Activated T-helper 1 cell treated with anti-CD3 and anti-CD28 coated beads, Interleukin-12 subunit alpha, Interleukin-12 subunit beta, Interleukin-2, Interleukin-4 antibody, amounts not matched to agents 30 ng/mL and 10 ng/mL and 1 ng/mL, durations not matched to agents 14 hours and 24 hours and 36 hours (primary cell): ENCODE measurements at places on chromosomes 12 and 14.

GRCh38 chr14:24954037-24954699 is 95.8 kb downstream of the STXBP6 start:
- H3K27me3 ChIP-seq, result peaks cover 1% of the 10 kb centered on the region
- H3K27ac ChIP-seq, result no peak overlapping the region
- no peaks in the 10 kb centered on the region for H3K4me1 ChIP-seq
- no peak for DNase-seq
- no peak overlapping the region for H3K4me3 ChIP-seq

DNA sequence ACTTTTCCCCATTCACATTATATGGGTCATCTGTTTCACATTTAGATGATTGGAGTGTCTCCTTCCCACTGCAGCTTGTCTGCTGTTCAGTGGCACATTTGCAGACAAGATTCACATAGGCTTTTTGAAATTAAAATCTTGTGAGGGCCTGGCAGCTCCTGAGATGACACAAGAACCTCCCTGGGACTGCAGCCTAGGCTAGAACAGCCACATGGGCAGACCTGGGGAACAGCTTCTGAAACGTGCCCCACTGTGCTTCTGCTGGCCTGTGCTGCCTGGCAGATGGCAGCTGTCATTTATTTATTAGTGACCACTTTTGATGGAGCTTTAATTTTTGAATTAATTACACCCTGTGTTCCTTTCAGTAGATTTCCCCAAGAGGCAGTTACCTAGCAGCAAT is 137.4 kb downstream of the GRIP1 start:
- DNase-seq, result no peak
- H3K27ac ChIP-seq, result no peak overlapping the region
- H3K4me3 ChIP-seq, result no peak overlapping the region
- H3K27me3 ChIP-seq, result no peaks in the 10 kb centered on the region
- H3K36me3 ChIP-seq, result no peaks in the 10 kb centered on the region

DNA sequence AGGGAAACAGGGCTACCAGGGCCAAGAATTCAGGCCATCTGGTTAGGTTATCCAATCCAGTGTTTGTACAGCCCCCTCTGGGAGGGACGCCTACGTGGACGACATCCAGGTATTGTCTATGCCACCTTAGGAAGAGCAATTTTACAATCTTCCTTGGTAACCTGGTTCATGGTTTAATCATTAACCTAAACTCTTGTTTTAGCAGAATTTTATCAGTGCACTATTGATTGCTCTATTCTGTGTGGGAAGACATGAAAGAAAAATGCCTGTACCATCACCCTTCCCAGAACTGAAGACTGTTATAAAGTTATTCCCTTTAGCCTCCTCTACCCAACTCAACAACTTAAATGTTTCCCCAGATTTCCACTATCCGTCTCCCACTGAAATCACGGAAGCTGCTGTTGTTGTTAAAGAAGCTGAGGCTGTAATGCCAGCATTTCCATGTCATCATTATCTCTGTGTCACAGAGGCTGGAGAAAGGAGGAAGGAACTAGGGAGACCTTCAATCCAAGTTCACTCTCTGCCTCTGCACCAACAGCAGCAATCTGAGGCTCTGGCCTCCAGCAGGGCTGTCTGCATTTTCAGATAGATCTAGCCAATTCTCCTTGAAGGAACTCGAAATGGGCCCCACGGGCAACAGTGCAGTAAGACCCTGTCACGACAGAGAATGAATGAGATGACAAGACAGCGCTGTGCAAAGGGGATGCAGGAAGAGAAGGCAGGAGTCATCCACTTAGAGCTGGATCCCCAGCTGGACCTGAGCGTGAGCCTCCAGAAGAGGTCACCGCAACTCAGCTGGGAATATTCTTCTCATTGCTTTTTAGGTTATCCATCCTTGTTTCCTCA is 183.4 kb upstream of the GZMB start:
- no peak overlapping the region for H3K27ac ChIP-seq
- no peak for DNase-seq
- no peaks in the 10 kb centered on the region for H3K4me1 ChIP-seq
- H3K4me3 ChIP-seq, result no peak overlapping the region
- no peaks in the 10 kb centered on the region for H3K36me3 ChIP-seq

- H3K4me3 ChIP-seq, result no peak overlapping the region
- no peak overlapping the region for H3K27ac ChIP-seq
- peak; percentile 7 for DNase-seq
- H3K36me3 ChIP-seq, result no peaks in the 10 kb centered on the region
- peaks cover 10% of the 10 kb centered on the region for H3K4me1 ChIP-seq
These were observed 6.7 kb upstream of the TESC start for GRCh38 chr12:117105902-117106301.

GRCh38 chr12:32535288-32535999 is 136.1 kb downstream of the FGD4 start:
- H3K27me3 ChIP-seq, result peaks cover 28% of the 10 kb centered on the region
- no peak overlapping the region for H3K4me3 ChIP-seq
- H3K36me3 ChIP-seq, result no peaks in the 10 kb centered on the region
- H3K4me1 ChIP-seq, result peaks cover 13% of the 10 kb centered on the region

DNA sequence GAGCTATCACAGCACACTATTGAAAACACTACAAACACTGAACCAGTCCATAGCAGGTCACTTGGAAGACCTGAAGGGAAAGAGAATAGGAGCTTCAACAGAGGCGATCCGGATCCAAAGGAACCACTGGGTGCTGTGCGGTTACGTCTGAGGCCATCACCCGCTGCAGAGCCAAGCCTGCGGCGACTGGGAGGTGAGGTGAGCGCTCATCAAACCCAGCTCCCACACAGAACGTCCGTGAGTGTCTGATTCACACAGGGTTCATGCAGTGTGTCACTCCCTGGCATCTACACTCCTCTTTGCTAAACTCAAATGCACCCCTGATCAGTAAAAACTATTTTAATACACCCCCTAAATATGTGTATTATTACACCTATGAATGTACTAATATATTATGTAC is 64.1 kb downstream of the TMEM132D start:
- no peaks in the 10 kb centered on the region for H3K27me3 ChIP-seq
- no peak for DNase-seq
- no peaks in the 10 kb centered on the region for H3K36me3 ChIP-seq
- no peaks in the 10 kb centered on the region for H3K4me1 ChIP-seq
- no peak overlapping the region for H3K4me3 ChIP-seq

DNA sequence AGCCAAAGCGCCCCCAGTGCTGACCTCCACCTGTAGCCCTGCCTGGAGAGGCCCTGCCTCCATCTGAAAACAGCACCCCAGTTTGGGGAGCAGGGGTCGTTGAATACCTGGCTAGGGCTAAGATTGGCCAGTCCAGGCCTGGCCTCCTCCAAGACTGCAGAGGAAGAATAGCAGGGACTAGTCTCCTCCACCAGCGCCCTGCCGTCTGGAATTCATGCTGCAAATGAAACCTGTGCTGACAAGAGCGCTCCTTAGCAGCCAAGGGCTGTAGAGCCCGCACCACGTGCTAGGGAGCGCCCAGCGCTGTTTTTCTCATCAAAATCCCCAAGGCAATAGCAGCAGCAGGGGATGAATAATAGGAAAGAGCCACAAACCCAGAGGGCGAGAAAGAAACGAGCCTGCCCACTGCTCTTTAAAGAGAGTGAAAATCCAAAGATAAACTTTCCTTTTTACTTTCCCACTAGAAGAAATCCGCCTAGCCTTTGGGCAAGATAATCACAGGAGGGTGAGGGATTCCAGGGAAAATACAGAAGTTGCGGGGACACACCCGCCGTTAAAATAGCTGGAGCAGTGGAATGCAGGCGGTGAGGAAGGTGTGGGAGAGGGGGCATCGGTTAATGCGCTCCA is 3.3 kb downstream of the COL2A1 start:
- no peaks in the 10 kb centered on the region for H3K36me3 ChIP-seq
- H3K4me3 ChIP-seq, result peak overlapping the region; percentile 54
- peaks cover 86% of the 10 kb centered on the region for H3K27me3 ChIP-seq

DNA sequence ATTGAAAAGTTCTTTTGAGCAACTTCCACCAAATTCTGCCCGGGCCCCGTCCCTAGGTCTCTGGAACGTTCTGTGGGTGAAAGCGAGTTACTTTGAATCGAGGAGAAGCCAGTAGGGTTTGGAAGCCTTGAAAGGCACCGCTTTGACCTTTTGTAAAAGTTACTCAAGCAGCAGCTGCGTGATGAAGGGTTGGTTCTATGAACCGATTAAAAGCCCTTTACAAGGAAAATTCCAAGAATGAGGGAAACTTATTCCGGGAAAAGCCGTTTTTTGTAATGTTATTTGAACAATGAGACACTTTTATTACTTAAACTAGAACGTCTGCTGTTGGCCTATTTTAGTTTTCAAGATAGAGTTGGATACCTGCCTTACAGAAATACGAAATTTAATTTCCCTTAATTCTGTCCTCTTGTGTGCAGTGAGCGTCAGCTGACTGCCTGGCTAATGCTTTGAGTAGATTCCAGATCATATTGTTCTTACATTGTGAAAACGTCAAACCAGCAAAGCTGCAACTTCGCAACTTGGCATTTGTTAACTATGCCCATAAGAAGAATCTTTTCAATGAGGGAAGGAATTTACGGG is 906 bp downstream of the LARP4 start:
- H3K27me3 ChIP-seq, result peaks cover 3% of the 10 kb centered on the region
- H3K4me3 ChIP-seq, result peak overlapping the region; percentile 97
- no peak for DNase-seq
- H3K4me1 ChIP-seq, result peaks cover 22% of the 10 kb centered on the region
- H3K36me3 ChIP-seq, result peaks cover 15% of the 10 kb centered on the region

GRCh38 chr12:98741556-98742265 is 96.6 kb downstream of the APAF1 start:
- H3K36me3 ChIP-seq, result peaks cover 7% of the 10 kb centered on the region
- peak overlapping the region; percentile 19 for H3K4me3 ChIP-seq
- H3K4me1 ChIP-seq, result peaks cover 63% of the 10 kb centered on the region
- peak overlapping the region; percentile 92 for H3K27ac ChIP-seq
- H3K27me3 ChIP-seq, result no peaks in the 10 kb centered on the region

DNA sequence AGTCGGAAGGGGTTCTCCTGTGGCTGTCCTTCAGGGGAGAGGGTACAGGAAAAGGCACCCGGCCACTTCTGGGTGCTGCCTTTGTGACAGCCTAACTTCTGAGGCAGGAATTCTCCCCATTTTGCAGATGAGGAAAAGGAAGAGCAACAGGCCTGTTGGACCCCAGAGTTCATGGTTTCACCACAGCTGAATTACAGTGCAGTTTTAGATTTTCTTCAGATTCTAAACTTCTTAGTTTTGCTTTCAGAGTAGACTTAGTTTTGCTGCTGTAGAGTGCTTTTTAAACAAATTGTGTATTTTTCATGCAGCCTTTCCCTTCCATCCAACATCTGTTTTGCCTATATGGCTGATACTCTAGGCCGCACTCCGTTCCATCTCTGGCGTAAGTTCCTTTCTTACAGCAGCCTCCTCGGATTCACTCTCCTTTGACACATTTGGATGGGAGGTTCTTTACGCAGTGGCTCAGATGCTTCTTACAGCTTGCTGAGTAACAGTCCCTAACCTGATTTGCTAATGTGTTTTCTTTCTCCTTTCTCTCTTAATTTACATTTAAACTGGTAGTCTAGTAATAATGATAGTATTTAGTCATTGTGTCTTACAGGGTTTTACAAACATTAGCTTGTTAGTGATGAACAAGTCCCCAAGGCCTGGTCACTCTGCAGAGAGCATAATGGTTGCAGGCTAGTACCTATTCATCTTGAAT is 7.8 kb downstream of the TRAF3 start:
- H3K4me3 ChIP-seq, result no peak overlapping the region
- no peak for DNase-seq
- peaks cover 70% of the 10 kb centered on the region for H3K4me1 ChIP-seq
- peak overlapping the region; percentile 78 for H3K27ac ChIP-seq
- no peaks in the 10 kb centered on the region for H3K27me3 ChIP-seq
- peaks cover 30% of the 10 kb centered on the region for H3K36me3 ChIP-seq

DNA sequence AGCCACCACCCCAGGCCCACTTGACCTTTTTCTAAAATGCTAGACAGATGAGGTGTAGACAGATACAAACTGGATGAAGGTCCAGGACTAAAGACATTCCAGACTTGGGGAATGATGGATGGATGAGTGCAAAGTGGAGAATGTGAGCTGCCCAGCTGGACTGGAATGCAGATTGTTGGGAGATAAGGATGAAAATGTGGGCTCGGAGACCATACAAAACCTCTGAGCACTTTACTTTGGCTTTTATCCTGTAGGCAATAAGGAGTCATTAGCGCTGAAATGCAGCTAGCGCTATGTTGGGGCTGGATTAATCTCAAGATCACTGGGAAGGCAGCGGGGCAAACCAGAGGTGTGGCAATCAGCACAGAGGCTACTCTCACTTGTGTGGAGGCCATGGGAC is 64.7 kb upstream of the GNPNAT1 start:
- DNase-seq, result no peak
- peaks cover 1% of the 10 kb centered on the region for H3K27me3 ChIP-seq
- no peak overlapping the region for H3K4me3 ChIP-seq
- no peaks in the 10 kb centered on the region for H3K4me1 ChIP-seq
- no peaks in the 10 kb centered on the region for H3K36me3 ChIP-seq

- H3K4me3 ChIP-seq, result no peak overlapping the region
- peaks cover 4% of the 10 kb centered on the region for H3K27me3 ChIP-seq
- H3K27ac ChIP-seq, result no peak overlapping the region
These were observed 3.0 kb downstream of the BDKRB2 start for GRCh38 chr14:96207686-96208085.

DNA sequence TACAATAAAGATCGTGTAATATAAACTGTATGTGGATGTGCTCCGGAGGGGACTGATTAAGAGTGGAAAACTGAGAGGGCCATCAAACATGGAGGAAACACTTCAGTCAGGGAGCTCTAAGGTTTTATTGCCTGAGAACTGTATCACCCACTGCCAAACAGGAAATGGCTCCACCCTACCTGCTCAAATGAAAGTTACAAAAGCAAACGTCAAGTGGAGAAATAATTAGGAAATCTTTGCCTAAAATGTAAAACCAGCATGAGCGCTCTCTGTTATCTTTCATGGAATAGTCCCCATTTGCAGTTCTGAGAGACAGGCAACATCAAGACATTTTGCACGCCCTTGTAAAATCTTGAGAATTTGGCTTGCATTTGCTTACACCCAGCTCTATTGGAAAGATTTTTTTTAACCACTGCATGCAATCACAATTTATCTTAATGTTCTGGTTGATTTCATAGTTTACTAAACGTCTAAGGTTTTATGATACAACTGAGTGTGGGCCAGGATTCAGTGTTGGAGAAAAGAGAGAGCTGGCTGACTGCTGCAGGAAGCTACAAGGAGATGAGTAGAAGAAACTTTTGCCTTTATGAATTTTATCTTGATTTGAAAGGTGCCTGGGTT is 344.0 kb upstream of the PRICKLE1 start:
- no peaks in the 10 kb centered on the region for H3K36me3 ChIP-seq
- no peak overlapping the region for H3K4me3 ChIP-seq
- no peak overlapping the region for H3K27ac ChIP-seq
- H3K4me1 ChIP-seq, result no peaks in the 10 kb centered on the region
- H3K27me3 ChIP-seq, result no peaks in the 10 kb centered on the region

- no peaks in the 10 kb centered on the region for H3K4me1 ChIP-seq
- H3K27me3 ChIP-seq, result peaks cover under 1% of the 10 kb centered on the region
- H3K27ac ChIP-seq, result no peak overlapping the region
- H3K4me3 ChIP-seq, result no peak overlapping the region
- H3K36me3 ChIP-seq, result no peaks in the 10 kb centered on the region
- DNase-seq, result no peak
These were observed 61.4 kb downstream of the WSCD2 start for GRCh38 chr12:108190529-108190928.
